ENCODE measurements at places on chromosomes 3 and 15.

- no peak for DNase-seq
These were observed 23.2 kb downstream of the ALDH1L1 start for GRCh38 chr3:126157083-126157768.

DNA sequence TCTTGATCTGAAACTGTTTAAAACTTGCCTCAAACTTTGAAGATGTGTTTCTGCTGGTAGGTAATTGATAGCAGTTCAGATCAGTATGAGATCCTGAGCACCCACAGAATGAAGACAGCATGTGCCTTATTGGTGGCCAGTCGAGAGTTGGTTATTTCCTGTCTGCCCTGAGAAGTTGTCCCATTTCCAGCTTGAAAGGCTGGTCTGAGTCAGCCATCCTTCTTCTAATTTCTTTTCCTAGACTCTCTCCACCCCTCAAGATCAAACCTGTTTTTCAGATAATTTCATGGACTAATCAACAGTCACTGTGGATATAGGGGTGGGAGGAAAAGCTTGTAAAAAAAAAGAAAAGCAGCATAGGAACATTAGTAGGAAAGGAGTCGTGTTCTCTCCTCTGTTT is 464.4 kb downstream of the FOXP1 start:
- no peak for DNase-seq

DNA sequence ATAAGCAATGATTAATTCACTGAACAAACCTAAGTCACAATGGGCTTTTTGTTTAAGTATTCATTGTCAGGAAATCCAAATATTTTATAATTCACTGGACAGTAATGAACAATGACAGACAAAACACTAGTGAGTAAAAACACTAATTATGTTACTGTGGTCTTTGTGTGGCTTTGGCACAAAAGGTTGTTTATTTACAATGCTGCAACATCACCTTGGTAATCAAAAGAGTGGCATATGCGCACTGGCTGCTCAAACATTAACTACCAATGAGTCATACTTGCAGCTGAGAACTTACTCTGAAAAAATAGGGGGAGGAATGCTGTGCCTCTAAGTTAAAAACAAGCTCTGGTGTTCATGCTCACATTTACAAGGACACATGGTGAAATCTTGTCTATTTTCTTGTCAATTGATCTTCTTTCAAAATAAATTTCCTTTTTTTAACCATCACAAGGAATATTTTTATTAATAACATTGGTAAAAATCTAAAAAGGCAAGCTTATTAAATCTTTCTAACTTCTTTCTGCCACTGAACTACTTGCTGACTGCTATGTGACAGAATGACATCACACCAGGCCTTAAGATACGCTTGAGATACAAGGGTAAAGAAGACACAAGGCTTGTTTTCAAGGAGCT is 85.2 kb upstream of the PPIB start:
- DNase-seq = no peak

- DNase-seq = no peak
These were observed 55.0 kb downstream of the TMEM39A start for GRCh38 chr3:119408243-119408950.

DNA sequence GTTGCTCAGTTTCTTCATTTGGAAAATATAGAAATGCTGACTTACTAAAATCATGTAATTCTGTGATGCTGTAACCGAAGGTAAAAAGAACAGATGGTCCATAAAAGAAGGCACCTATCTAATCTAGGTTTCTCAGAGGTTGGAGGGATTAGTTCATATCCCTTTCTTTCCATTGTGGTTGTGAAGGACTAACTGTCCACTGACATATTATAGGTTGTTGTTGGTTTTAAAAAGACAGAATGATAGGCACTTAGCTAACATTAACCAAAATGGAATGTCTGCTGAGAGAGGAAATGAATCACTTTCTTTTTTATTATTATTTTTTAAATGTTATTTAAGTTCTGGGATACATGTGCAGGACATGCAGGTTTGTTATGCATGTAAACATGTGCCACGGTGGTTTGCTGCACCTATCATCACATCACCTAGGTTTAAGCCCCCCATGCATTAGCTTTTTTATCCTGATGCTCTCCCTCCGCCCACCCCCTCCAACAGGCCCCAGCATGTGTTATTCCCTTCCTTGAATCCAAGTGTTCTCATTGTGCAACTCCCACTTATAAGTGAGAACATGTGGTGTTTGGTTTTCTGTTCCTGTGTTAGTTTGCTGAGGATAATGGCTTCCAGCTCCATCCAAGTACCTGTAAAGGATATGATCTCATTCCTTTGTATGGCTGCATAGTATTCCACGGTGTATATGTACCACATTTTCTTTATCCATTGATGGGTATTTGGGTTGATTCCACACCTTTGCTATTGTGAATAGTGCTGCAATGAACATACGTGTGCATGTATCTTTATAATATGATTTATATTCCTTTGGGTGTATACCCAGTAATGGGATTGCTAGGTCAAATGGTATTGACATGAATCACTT is 45.8 kb downstream of the ALDH1A2 start:
- no peak for DNase-seq

- DNase-seq = no peak
These were observed 15.5 kb downstream of the TOP2B start for GRCh38 chr3:25648925-25649830.

GRCh38 chr15:89490814-89491315 is 5.5 kb downstream of the RHCG start:
- peak; percentile 44 for DNase-seq

DNA sequence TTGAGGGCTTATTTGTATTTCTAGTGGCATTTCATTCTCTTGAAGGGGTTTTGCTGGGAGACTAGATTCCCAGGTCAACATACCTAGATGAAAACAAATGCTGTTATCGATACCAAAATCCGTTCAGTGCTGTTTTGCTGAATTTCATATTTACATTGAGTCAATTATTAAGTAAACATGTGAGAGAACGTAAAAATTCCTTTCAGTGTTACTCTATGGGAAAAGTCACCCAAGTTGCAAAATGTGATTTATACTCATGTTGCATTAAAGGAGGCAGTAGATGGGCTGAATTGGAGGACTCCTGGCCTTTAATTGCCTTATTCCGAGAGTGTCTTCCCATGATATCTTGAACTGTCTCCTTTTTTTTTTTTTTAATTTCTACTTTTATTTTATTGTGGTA is 1011.3 kb upstream of the NR2F2 start:
- DNase-seq = no peak

DNA sequence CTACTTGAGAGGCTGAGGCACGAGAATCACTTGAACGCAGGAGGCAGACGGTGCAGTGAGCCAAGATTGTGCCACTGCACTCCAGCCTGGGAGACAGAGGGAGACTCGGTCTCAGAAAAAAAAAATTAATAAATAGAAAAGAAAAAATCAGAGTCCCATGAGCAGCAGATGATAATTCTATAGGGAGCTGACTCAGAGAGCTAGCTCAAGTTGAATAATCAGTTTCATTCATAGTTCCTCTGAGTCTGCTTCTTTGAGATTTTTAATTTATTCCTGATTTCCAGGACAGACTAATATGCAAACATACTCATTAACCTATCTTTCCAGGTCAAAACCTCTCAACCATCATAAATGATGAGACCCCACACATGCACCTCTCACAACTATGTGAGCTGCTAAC is 55.0 kb upstream of the PTX3 start:
- DNase-seq = no peak

GRCh38 chr3:191391861-191392808 is 61.8 kb upstream of the UTS2B start:
- DNase-seq = no peak

GRCh38 chr3:125375950-125376679 is 990 bp upstream of the ZNF148 start:
- no peak for DNase-seq

DNA sequence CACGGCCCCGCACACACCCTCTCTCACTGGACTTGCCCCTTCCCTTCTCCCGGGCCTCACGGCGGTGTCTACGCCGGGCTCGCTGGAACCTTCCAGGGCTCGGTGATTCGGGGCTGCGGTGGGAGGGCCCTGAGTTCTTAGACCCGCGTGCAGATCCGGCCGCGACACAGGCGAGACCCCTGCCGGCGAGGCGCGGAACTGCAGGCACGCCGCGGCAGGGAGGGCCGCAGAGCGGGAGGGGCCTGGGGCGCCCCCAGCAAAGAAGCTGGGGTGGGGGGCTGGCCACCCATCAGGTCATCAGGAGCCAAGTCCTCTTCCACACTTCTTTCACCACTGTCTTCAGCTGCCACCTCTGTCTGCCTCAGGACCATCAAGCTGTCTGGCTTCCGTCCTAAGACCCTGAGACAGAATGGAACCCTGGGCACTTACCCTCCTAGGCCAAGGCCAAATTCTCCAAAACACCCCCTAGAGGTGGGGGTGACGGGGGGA is 164.5 kb downstream of the XXYLT1 start:
- peak; percentile 89 for DNase-seq

- DNase-seq = no peak
These were observed 128.4 kb downstream of the NECTIN3 start for GRCh38 chr3:111200027-111200426.

GRCh38 chr3:118102737-118103136 is 931.9 kb downstream of the IGSF11 start:
- DNase-seq = no peak

GRCh38 chr15:65132878-65133547 is 595 bp downstream of the PDCD7 start:
- peak; percentile 73 for DNase-seq

DNA sequence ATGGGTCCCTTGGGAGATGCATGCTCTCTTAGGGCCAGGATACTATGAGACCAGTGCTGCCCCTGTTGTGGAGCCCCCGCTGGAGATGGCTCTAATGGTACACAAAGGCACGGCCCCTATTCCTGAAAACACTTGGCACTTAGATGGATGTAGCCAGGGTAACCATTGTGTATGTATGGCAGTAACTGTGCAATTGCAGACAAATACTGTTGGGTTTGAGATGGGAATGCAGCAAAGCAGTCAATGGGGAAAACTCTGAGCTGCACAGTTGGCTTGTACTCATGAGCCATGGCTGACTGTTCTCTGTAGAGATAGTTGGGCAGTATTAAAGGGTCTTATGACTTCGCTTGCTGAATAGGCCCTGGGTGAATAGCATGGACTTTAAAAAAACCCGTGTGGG is 67.9 kb upstream of the NPAP1 start:
- no peak for DNase-seq

- DNase-seq = no peak
These were observed 3.2 kb upstream of the NR2E3 start for GRCh38 chr15:71807125-71807629.

Data from left forelimb (tissue), 1 donor.